HepG2 (cell line): ENCODE measurements at places on chromosomes 5 and 9. TPM values are rescaled to one million over a fixed set of nuclear protein-coding genes. Genes with fewer than 3 reads are reported as not detected.

GRCh38 chr5:131459216-131459615 lies 175.8 kb downstream of the RAPGEF6 start:
- no peak overlapping the region for H3K4me3 ChIP-seq
- H3K27ac ChIP-seq: no peak overlapping the region
- H3K27me3 ChIP-seq: no peaks in the 10 kb centered on the region
- H3K36me3 ChIP-seq: peaks cover 2% of the 10 kb centered on the region
- no peaks in the 10 kb centered on the region for H3K4me1 ChIP-seq

Gene SETX
- total RNA-seq: 39.0 and 56.7 TPM in 2 replicates

DNA sequence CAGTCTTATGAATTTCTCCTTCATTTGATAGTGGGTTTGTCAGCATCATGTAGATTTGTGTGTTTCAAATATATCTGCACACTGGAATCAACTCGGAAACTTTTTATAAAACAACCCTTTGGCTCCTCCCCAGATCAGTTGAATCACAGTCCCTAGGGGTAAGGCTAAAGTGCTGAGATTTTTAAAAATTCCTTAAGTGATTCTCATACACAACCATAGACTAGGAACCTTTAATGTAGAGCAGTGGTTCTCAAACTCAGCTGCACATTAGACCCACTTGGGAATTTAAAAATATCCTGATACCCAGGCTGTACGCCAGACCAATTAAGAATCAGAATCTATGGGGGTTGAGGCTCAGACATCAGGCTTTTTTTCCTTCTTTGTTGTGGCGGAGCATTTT lies 17.5 kb upstream of the JAK2 start:
- H3K36me3 ChIP-seq: no peaks in the 10 kb centered on the region
- no peak overlapping the region for H3K4me3 ChIP-seq
- H3K27ac ChIP-seq: no peak overlapping the region
- no peak for DNase-seq

Gene CCDC192
- total RNA-seq: not detected in 2 replicates

DNA sequence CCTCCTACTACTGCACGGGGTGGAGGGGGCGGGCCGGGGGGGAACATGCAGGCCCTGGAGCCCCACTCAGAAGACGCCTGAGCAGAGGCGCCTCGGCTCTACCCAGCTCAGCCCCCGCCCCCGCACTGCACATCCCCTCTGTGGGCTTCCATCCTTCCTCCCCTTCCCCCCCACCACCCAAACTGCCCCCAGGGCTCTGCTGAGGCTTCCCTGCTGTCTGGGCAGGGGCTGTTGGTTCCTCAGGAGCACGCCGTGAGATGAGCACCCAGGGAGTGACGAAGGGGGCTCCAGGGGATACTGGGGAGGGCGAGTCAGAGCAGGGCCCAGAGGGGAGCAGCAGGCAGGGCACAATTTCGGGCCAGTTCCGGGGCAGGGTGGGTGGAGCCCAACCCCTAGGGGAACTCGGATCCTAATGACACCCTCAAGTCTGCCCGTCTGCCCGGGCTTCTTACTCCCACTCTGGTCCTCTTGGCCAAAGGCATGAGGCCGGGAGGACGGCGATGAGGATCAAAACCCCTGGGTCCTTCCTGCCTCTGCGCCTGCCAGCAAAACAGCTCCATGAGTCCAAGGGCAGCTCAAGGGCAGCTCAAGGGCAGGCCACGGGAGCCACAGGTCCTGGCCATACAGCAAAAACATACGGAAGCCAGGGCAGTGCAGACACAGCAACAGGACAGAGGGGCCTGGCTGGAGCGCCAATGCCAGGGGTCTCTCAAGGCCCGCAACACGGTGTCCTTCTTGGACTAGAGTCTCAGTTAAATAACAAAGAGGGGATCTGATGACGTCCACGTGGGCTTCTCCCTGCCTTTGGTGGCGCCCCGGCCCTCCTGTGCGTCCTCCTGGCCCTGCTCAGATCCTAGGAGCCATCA lies 200.9 kb downstream of the AUH start:
- DNase-seq: no peak
- no peak overlapping the region for H3K27ac ChIP-seq
- no peak overlapping the region for H3K4me3 ChIP-seq
- no peaks in the 10 kb centered on the region for H3K36me3 ChIP-seq
- no peaks in the 10 kb centered on the region for H3K27me3 ChIP-seq

Gene NUTM2F
- total RNA-seq: 0.07 and 0.09 TPM in 2 replicates

- DNase-seq: no peak
- no peaks in the 10 kb centered on the region for H3K4me1 ChIP-seq
- H3K4me3 ChIP-seq: no peak overlapping the region
- H3K36me3 ChIP-seq: no peaks in the 10 kb centered on the region
- no peaks in the 10 kb centered on the region for H3K27me3 ChIP-seq
These were observed 15.2 kb upstream of the SPIN1 start for GRCh38 chr9:88373045-88373444.

DNA sequence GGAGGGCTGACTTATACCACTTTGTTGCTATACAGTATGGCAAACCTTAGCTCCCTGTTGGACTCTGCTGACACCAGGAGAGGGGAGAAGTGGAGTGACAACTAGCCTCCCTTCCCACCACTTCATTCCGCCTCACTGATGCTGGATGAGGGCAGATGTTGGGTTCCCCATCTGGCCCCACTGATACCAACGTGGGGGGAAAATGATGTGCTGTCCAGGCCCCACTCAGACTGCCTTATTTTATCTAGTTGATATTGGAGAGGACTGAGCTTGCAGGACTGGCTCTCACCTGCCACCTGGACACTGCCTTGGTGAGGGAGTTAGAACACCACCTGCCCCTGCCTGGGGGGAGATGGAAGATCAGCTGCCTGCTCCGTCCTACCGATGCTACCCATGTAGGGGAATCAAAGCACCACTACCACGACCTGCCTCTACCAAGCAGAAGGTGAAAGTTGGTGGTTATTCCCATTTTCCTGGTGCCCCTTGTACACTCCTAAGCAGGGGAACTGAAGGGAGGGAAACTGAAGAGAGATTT lies 292.1 kb downstream of the GADD45G start:
- no peak overlapping the region for H3K4me3 ChIP-seq
- no peaks in the 10 kb centered on the region for H3K27me3 ChIP-seq
- H3K36me3 ChIP-seq: no peaks in the 10 kb centered on the region
- no peaks in the 10 kb centered on the region for H3K4me1 ChIP-seq
- DNase-seq: no peak

Gene TRPM3
- total RNA-seq: not detected in 2 replicates

Gene SARDH
- 32.5 and 34.9 TPM in 2 replicates for total RNA-seq

Gene ADAM19
- total RNA-seq: 0.24 and 0.38 TPM in 2 replicates

Gene IL13
- total RNA-seq: not detected in 2 replicates
